ENCODE measurements at places on chromosomes 12 and 14.

- no peak for DNase-seq
These were observed 1.2 kb downstream of the SNX6 start for GRCh38 chr14:34628681-34629135.

DNA sequence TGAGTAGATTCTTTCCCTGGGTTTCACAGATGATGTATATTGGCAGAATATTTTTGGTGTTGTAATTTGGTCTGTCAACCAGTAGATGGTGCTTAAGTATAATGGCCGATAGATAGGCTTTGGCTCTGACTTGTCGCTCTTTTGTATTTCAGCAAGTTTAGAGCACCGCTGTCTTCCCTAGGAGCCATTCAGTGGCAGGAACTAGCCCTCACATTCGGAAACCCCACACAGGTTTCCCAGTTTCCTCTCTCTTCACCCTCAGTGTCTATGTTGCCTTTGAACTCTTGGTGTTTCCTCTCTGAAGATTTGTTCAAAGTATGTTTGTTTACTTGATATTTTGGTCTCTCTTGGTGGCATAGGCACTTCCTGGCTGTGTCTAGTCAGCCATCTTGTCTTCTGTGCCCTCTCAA, 102.2 kb downstream of the GPHN start:
- DNase-seq: no peak

DNA sequence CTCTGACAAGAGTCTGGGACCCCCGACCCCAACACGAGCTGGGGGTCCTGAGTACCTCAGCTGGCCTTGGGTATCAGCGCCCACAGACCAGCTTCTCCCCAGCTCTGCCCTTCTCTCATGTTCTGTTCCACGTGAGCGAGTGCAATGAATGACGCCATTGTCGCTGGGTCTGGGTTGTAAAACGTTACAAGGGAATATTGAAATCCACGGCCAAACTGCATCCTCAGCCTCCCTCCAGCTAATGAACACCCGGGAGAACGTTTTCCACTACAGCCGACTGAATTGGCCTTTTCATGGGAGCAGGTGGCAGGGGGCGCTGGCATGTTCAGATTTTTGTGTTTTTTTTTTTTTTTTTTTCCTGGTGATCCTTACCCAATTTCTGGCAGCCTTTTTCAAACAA, 34.7 kb downstream of the TBX5 start:
- DNase-seq: no peak

DNA sequence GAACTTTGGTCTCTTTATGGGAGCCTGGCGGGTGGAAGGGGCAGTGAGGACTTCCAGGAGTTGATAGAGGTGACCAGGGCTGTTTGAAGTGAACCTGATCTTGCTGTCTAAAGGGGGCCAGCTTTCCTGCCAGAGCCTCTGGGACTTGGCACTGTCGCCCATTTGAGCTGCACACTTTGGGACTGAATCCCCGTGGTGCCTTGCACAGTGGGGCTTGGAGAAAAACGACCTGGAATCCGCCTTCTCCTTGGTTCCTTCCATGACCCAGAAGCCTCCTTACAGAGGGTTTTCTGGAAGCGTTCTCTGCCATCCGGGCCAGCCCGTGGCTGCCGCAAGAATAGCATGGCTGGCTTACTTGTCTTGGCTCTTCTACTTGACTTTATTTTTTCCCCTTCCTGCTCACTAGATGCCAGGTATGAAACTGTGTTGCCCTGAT, 2.0 kb downstream of the RFLNA start:
- DNase-seq: no peak

GRCh38 chr12:110093631-110094311, 30.4 kb upstream of the IFT81 start:
- no peak for DNase-seq

DNA sequence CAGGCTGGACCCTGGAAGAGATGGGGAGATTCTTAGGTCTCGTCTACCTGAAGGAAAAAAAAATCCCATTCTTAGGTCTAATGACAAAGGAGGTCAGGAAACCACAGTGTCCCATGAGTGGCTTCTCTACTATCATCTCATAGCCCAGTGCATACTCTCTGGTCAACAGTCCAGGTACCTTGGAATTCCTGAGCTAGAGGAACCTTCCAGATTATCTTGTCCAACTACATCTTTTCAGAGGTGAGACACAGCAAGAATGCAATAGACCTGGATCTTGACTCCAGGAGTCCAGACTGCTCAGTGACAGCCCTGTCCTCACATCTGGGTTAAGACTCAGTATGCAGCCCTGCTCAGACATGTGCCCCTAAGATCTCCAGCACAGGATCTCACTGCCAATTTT, 177.5 kb upstream of the NOS1 start:
- no peak for DNase-seq

- DNase-seq: no peak
These were observed 83.6 kb downstream of the ANKS1B start for GRCh38 chr12:99901181-99901580.

DNA sequence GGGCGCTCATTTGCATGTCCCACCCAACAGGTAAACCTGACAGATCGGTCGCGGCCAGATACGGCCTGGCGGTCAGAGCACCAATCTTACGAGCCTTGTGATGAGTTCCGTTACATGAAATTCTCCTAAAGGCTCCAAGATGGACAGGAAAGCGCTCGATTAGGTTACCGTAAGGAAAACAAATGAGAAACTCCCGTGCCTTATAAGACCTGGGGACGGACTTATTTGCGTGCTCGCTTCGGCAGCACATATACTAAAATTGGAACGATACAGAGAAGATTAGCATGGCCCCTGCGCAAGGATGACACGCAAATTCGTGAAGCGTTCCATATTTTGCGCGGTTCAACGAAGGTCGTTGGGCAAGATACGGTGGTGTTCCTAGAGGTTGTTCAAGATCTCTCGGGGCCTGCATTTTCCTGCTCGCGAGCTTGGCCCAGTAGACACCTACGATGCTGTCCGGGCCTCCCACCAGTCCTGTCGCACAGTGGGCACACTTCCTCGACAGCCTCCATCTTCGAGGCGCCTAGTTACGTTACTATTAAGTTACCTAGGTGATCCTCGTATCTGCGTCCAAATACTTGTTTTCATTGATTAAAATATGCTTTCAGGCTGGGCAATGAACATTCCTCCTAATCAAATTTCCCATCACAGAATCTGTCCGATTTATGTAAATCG, at the start of gene RNU6-7:
RNU6-7 (plus strand) TSS at position 230 of the 675 bp plus-strand sequence.
- DNase-seq: no peak

DNA sequence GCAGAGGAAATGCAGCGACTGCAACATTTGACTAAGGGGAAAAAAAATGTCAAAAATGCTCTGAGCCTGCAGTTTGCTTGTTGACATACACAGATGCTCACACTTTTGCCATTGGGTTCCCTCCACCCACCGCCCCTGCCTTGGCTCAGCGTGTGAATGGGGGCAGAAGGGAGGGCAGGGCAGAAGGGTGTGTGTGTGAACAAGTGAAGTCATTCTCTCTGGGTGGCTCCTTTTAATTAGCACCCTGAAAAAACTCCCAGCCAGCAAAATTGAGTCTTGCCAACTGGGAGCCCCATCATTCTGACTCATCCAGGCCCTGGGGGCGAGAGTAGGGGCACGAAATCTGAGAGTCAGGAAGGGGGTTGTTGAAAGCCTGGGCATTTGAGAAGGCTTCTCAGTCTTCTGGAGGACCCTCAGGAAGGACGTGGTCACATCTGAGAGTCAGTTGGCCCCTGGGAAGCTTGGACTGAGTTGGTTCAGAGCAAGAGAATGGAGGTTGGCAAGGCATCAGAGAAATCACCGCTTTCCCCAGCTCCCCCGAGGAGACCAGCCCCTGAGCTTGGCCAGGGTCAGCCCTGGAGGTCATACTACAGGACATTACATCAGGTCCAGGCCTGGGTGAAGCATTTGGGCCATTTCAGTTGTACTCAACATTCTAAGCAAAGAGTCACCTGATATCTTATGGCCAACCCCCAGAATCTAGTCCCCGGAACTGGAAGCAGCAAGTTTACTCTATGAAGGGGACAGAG, 22.7 kb upstream of the KRT78 start:
- no peak for DNase-seq

DNA sequence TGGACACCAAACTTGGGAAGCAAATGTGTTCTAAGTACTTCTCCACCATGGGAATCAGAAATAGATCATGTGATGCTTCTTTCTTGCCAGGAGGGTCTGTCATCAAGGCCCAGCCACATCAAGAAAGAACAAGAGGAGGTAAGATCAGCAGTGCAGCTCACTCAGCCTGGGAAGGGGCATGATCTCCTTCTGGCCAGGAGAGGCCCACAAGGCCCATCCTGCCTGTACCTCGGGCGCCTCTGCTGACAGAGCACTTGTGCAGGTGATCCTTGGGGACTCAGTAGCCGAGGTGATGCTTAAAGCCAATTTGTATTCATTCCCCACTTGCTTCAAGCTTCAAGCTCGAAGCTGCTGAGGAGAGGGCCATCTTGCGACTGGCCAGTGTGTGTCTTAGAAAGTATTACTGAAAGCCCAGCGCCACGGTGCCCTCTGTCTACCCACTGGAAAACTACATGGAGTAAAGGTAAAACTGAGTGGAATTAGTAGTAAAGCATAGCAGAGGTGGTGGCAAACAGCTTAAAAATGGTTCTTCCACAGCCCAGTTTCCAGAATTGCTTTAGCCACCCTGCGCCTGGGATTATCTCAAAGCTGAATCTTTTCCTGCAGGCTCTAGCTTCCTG, 26.2 kb downstream of the RTRAF start:
- no peak for DNase-seq

- no peak for DNase-seq
These were observed 13.7 kb downstream of the COA8 start for GRCh38 chr14:103576371-103577024.

- no peak for DNase-seq
These were observed 341.9 kb downstream of the GXYLT1 start for GRCh38 chr12:41802803-41803202.

GRCh38 chr12:24861766-24862540, 86.9 kb downstream of the BCAT1 start:
- DNase-seq: no peak

DNA sequence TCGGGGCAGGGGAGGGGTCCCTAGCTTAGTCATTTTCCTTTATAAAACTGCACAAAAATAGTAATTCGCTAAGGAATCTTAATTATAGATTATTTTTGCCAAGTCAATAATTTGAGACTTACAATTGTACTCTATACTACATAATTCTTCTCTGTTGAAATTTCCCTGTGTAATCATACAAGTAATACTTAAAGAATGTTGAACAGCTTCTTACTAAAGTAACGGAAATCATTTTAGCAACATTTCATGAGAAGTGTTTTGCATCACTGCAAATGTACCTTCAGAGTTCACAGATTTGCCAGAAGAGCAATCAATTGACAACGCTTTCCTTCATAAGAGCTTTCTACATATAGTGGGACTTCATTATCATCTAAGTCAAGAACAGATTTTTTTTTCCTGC, 7.9 kb upstream of the GNG2 start:
- no peak for DNase-seq

DNA sequence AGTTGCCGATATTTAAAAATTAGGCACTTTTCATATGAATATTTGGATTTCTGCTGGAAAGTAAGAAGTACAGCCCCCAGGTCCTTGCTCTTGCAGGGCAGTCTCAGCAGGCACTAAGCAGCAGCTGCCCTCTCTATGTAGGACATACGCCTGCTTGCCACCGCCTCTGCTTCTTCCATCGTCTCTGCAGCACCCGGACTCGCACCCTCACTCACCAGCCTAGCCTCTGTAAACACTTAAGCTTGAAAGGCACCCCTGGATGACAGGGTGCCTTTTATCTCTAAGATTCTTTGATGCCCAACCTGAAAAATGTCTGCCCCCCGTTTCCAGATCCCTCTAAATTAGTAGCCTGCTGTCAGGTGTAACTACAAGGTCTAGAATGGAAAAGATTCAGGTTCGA, 19.0 kb downstream of the OTUB2 start:
- no peak for DNase-seq

DNA sequence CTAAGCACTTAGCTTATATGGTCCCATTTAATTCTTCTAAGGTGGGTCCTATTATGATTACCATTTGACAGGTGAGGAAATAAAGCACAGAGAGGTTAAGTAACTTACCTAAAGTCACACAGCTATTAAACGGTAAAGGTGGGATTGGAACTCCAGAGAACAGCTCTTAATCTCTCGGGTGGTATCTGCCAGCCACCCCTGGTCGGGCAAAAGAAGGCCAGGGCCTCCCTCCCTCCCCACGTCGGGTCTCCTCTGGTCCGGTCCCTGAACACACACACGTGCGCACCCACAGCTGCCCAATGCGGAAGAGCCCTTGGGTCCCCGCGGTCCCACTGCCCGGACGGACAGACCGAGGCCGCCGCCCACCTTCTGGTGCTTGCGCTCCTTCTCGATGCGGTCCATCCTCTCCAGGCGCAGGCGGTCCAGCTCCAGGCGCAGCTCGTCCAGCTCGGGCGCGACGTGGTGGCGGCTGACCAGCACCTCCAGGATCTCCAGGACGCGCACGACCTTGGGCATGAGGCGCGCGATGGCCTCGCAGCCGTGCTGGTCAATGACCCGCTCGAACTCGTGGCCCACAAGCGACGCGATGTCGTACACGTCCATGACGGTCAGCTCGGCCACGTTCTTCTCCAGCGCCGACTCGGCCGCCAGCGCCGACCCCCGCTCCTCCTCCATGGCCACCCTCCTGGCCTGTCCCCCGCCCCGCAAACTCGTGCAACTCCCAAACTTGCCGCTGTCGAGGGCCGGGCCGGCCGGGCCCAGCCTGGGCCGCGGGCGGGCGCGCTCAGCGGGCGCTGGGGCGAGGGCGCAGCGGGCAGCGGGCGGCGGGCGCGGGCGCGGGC, 490 bp downstream of the RILPL1 start:
- no peak for DNase-seq

GRCh38 chr14:68610251-68610793, 182.5 kb downstream of the ZFP36L1 start:
- no peak for DNase-seq

GRCh38 chr12:66599816-66600215, 79.1 kb downstream of the GRIP1 start:
- no peak for DNase-seq

DNA sequence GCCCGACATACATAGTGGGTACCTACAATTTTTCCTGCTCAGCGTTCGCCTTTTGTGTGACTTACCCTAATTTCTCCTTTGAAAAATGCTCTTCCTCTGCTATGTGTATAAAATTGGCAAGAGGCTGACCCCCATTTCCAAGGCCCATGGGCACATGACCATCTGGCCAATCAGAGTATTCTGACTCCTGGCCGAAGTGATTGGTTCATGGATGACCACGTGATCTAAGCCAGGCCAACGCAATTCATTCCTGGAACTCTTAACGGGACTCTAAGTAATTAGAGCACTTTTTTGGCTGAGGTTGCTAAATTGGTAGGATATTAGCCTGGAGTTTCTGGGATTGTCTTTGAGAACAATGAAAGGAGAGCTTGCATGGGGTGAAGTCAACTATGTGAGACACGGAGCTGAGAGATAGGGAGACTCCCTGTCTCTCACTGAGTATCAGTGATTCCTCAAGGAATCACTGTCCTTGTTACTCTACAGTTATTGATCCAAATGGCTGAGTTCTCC, 110.1 kb upstream of the TBX3 start:
- DNase-seq: no peak

GRCh38 chr12:10771132-10771733, 31.2 kb downstream of the TAS2R7 start:
- DNase-seq: no peak

GRCh38 chr12:116480210-116480810, 78.9 kb upstream of the MAP1LC3B2 start:
- no peak for DNase-seq

GRCh38 chr14:44941591-44941990, 20.2 kb downstream of the KLHL28 start:
- DNase-seq: no peak

- DNase-seq: no peak
These were observed 20.2 kb downstream of the OR4N2 start for GRCh38 chr14:19823765-19824164.
